ENCODE measurements at places on chromosomes 13 and 19.

GRCh38 chr19:8580710-8581281 lies 3.6 kb upstream of the MYO1F start:
- DNase-seq, result peak; percentile 91

DNA sequence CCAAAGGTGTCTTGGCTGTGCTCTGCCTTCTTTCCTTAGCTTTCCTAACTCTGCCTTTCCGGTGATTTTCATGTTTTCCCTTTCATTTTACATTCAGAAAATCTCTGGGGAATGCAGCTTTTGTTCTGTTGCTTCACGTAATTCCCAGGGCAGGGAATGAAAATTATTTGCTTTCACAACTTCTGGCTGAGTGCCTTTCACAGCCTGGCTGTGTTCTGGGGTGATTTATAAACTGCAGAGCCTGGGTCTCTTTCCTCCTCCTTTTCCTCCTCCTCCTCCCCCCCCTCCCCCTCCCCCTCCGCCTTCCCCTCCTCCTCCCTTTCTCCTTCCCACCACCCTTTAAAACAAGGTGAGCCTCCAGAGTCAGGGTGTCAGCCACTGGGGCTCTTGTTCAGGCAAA lies 84.3 kb downstream of the RNASEH2B start:
- no peak for DNase-seq

GRCh38 chr19:45528149-45528743 lies 21.0 kb downstream of the VASP start:
- no peak for DNase-seq

DNA sequence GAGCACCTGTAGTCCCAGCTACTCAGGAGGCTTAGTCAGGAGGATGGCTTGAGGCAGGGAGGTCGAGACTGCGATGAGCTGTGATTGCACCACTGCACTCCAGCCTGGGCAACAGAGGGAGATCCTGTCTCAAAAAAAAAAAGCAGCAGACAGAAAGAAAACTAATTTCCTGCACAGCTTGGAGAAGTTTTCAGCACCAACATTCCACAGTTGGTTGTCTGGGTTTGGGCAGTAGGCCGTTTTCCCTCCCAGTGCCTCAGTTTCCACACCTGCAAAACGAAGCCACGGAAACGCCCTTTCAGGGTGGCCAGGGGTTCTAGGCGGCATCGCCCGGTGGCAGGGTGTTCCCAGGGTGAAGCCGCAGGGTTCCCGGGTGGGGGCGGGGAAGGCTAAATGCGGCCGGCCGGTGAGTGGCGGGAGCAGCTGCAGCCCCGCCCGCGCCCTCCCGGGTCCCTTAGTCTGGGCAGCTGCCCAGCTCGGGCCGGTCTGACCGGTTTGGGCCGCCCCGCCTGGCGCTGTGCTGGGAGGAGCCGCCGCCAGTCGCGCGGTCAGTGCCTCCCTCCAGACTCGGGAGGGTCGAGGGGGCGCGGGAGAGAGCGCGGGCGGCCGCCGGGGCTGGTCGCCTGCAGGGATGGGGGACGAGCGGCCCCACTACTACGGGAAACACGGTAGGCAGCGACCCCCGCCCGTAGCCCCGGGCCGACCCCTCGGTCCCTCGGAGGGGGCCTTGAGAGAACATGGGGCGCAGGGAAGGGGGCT lies at the start of gene SLC44A2:
Gene SLC44A2 (plus strand): TSS at position 551 of the 759 bp plus-strand sequence. CDS start 81 bp downstream, at position 632.
- no peak for DNase-seq

DNA sequence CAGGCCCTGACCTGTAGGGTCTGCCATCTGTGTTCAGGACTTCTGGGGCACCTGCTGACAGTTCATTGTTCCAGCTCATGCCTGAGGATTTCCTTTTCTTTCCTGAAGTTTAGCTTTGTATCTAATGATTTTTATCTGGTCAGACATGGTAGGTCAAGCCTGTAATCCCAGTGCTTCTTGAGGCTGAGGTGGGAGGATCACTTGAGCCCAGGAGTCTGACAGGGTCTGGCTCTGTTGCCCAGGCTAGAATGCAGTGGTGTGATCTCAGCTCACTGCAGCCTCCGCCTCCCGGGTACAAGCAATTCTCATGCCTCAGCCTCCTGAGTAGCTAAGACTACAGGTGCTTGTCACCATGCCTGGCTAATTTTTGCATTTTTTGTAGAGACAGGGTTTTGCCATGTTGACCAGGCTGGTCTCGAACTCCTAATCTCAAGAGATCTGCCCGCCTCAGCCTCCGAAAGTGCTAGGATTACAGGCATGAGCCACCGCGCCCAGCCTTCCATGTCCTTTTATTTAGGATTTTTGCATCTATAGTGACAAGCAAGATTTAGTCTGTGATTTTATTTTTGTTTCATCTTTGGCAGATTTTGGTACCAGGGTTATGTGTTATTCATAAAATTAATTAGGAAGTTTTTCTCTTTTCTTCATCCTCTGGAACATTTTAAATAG lies 33.2 kb downstream of the CHST8 start:
- no peak for DNase-seq

- peak; percentile 68 for DNase-seq
Measured at GRCh38 chr19:55383279-55384130, 587 bp downstream of the TMEM238 start.

DNA sequence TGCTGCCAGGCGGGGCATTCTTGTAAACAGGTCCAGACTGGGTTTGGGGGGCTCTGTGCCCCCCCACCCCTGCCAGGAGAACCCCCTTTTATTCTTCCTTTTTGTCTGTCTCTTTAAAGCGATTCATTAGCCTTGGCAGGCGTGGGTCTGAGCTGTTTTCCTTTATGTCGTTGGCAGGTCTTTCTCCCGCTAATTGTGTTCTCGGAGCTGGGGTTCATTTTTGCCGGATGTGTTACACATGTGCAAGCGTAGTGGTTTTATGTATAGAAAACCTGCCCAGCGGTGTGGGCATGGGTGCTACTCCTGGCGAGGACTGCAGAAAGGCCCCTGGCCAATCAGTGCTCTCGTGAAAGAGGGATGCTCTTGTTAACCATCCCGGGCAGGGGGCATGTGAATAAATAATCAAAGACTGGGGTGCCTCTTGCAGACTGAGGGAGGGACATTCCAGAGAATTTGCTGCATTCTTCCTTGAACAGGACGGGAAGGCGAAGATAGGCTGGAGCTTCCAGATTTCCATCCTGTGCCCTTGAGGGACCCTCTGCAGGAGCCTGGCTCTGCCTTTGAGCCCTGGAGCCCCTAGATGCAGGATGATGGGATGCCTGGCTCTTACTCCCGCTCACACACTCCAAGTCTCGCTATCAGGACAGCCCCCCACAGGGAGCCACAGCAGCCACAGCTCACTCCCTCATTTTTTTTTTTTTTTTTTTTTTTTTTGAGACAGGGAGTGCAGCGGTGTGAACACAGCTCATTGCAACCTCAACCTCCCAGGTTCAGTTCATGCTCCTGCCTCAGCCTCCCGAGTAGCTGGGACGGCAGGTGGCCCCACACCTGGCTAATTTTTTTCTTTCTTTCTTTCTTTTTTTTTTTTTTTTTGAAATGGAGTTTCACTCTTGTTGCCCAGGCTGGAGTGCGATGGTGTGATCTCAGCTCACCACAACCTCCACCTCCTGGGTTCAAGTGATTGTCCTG lies 14.1 kb downstream of the CARM1 start:
- DNase-seq, result no peak

DNA sequence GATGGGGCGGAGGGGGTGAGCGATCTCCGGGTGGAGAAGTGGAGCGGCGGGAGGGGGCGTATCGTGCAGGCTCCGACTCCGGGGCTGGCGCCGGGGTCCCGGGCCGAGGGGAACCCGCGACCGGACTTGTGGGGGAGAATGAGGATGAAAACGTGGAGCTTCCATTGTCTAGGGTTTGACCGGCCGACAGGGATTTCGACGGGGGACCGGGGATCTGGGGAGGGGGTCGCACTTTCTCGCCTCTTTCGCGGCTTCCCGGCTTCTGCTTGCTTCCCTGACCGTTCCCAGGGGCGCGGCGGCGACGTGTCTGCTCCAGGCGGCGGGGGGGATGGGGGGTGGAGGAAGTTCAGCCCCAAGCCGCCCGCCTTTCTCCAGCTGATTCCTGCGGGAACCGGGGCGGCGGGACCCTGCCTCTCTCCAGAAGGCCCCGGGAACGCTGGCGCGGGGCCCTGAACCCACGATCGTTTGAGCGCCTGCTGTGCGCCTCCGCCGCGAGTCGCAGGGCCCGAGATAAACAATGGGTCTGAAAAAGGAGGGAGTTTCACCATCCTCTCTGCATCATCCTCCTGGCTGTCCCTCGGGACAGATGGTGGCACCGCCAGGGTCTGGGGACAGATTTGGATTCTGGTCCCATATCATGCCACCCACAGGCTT lies 790 bp downstream of the TPM4 start:
- peak; percentile 45 for DNase-seq

DNA sequence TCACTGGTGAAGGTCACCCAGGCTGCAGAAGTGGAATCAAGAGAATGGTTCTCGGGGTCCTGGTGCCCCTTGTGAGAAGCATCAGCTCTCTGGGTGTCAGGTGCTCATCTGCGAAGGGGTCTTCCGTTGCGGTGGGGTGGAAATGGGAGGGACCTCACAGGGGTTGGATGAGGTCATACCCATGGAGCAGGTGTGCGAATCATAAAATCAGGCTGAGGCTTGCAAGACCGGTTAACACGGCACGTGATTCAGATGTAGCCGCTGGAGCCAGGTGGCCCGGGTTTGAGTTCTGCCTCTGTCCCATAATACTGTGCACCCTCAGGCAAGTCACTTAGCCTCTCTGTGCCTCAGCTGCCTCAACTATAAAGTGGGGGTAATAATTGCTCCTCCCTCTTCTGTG lies 3.9 kb upstream of the KLK15 start:
- DNase-seq, result no peak

GRCh38 chr19:23345838-23346237 lies 49.4 kb downstream of the ZNF91 start:
- DNase-seq, result no peak

DNA sequence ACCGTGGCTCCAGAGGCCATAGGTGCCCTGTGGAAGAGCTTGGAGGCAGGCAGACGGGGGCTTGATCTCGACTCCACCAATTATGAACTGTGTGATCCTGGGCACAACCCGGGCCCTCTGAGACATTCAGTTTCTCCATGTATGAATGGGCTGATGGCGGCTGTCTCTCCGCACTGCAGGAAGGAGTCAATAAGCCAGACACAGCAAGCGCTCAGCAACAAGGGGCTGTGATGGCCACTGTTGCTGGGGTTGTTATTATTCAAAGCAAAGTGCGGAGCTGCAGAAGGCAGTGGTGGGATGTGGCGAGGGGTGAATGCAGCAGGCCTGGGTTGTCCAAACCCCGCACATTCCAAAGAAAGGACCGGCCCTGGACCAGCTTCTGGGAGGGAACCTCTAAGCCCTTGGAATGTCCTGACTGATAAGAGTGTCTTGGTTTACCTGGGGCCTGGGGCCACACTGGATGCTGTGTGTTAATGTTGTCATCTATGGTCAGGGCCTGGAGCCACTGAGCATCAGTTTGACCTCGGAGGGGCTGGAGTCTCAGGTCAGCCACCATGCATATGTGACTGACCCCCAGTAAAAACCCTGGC lies 8.3 kb downstream of the TMEM143 start:
- DNase-seq, result no peak

DNA sequence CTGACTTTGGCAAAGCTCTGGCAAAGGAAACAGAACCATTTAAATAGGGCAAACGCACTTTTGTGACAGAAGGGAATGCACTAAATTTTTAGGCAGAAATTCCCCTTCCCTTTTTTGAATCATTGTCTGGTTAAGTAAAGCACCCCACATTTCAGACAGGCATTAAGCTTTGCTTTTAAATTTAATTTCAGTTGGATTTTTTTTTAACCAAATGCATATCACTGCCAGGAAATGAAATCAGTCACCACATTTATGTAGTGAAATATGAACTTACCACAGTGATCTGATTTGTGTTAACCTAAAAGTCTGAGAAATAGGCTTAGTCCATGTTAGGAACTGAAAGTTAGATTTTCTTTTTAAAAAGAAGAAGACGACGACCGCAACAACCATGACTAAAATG lies 10.8 kb downstream of the GPR183 start:
- peak; percentile 66 for DNase-seq

DNA sequence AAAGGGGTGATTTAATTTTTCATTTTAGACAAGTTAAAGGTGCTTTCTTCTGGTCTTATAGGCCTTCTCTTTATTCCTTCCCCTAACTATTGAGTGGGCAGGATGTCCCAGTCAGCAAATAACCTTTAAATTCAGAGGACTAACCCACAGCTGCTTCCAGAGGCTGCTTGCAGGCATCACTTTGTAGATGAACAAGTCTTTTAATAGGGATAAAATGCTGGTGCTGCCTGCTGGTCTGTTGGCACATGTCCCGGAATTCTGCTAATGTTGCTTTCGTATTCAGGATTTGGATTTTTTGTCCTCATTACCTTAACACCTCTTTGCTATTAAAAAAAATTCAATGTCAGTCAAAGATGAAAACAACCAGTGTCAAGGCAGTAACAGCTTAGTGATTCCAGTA lies 132.7 kb upstream of the KL start:
- no peak for DNase-seq

DNA sequence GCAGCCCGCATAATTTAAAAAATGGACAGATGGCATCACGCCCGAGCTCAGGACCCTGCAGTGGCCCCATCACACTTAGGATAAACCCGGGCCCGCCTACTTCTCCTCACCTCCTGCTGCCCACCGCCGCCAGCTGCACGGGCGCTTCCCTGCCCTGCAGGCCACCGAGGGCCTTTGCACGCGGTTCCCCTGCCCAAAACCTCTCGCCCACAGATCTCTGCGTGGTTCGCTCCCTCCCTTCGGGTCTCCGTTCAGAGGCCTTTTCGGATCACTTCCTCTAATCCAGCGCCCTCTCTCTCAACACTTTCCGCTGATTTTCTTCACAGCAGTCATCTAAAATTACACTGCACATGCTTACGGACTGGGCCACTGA lies 1.8 kb downstream of the SHISA7 start:
- no peak for DNase-seq

- no peak for DNase-seq
Measured at GRCh38 chr13:111115965-111116521, 933 bp downstream of the ARHGEF7 start.

DNA sequence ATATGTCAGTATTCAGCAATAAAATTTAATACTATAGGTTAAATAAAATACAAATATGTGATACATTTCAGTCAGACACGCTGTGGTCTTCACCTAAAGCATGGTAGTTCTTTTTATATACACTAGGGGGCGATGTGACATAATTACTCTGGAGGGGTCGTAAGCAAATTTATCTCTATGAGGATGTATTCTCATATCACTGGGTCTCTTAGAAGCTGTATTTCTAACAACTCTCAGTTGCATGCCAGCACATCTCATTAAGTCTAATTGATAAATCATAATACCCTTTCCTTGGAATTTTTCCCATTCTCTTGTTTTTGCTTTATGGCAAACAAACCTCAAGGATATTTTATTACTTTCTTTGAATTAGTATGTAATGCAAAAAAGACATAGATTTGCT lies 3.9 kb upstream of the PCDH17 start:
- peak; percentile 38 for DNase-seq

DNA sequence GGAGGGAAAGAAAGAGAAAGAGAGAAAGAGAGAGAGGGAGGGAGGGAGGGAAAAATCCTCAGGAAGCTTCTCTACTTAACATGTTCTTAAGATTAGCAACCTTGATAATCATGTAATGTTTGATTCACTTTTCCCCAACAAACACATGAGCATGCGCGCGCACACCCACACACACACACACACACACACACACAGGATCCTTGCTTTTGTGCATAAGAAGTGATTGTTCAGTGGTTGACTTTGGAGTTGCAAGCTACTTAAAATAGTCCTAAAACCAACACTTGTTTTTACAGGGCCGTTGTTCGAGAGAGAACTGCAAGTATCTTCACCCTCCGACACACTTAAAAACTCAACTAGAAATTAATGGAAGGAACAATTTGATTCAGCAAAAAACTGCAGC lies 100.0 kb upstream of the RAP2A start:
- no peak for DNase-seq
